NCI-H526 treated with DMSO at 0.1 percent for 48 hours (cell line): ENCODE measurements at places on chromosomes 4 and X.

GRCh38 chr4:43709443-43709842 is 739.2 kb downstream of the KCTD8 start:
- DNase-seq, result no peak

DNA sequence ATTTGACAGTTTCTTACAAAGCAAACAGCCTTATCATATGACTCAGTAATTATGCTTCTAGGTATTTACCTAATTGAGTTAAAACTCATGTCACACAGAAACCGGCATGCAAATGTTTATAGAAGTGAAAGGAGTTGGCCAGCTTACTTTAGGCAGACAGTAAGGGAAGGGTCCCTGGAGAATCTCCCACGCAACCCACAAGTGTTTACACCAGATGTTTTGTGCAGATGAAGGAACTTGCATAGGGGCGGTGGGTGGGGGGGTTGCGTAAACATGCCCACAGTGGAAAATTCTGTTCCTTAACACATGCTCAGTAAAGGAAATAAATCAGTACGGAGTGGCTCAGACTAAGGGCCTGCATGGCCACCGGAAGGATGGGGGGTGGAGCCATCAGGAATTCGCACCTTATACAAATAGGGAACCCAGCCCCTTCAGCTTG is 330.5 kb upstream of the AADAT start:
- DNase-seq, result peak; percentile 90

GRCh38 chr4:8015512-8015911 is 75.9 kb upstream of the AFAP1 start:
- no peak for DNase-seq

GRCh38 chrX:46375831-46376230 is 169.4 kb downstream of the ZNF674 start:
- DNase-seq, result no peak

GRCh38 chrX:147846676-147847075 is 65.0 kb upstream of the FMR1 start:
- DNase-seq, result no peak

DNA sequence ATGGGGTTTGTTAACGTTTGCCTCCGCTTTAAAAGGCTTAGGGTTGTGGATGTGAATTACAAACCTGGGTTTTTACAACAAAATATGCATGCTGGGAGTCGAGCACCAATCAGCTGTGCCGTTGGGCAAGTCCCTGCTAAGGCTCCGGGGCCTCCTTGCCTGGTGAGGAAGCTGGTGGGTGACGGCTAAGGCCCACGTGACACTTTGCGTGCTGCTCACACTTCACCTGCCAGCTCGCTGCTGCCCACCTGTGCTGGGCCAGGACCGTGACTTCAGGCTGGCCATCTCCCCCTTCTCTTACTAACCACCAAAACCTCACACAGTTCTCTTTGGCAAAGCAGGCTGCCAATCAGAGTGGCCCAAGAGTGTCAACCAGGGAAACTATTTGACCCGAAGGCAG is 178.3 kb downstream of the AFAP1 start:
- DNase-seq, result no peak

DNA sequence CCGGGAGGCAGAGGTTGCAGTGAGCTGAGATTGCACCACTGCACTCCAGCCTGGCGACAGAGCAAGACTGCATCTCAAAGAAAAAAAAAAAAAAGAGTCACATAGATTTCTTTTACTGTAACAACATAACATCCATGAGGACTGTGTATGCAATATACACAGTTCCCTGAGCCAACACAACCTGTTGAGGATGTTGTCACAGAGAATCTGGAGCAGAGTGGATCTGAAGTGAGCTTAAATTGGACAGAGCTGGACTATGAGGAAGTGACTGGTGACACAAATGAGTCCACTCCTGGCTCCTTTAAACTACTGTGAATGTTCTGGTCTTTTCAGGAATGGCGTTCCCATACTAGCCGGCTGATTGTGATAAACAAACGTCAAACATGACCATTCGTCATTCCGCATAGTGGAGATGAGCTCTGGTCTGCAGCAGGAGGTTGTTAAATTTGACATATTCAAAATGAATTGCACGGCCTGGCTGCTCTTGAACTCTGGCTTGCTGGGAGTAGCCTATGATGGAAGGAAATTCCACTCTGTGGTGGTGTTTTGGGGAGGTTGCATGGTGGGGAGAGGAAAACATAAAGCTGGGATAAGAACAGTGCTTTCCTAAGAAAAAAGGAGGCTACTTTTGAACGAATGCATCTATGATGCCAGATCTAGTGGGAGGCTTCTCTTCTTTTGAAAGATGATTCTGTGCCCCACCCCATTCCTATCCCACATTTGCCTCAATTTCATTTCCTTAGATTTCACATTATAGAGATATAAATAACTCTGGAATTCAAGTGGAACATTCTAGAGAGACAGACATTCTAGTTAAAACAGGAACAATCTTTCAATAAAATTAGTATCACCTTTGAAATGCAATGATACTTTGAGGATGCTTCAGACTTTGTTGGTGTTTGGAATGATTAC is 149.5 kb downstream of the SHROOM3 start:
- DNase-seq, result no peak

GRCh38 chrX:2549876-2550275 is 49.1 kb upstream of the DHRSX start:
- DNase-seq, result peak; percentile 51

GRCh38 chr4:73788411-73788810 is 48.0 kb downstream of the CXCL8 start:
- no peak for DNase-seq

DNA sequence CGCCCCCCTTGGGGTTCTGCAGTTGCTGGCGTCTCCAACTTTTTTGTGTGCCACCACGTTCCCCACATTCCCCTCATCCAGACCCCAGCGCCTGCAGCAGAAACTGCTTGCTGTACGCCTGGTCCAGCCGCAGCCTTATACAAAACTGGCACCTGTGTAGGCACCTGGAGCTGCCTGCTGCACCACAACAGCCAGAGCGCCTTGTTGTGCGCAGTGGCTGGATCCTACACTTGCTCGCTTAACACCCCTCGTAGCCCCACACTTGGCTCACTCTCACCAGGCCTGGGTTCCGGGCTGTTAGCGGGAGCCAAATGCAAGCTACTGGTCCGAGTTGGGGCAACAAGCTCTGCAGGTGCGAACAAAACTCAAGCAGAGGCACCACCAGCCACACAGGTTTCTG is 136.8 kb downstream of the TECRL start:
- DNase-seq, result no peak

DNA sequence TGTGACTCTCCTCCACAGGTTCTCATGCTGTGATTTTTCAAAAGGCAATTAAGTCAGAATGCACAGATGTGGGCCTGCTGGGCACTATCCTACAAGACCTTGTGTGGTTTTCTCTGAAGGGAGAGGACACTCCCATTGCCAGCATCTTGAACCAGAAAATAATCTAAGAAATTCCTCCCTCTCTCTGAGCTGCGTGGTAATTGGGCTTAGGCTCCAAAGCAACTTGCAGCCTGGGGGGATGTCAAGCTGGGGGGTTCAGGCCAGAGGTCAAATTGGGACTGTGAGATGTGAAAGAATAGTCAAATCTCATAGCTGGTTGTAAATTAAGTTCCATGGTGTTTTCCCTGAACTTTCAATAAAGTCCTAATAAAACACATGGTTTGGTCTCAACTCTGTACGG is 350.6 kb upstream of the SLC7A11 start:
- DNase-seq, result no peak

- DNase-seq, result no peak
These were observed 621.6 kb downstream of the IQCM start for GRCh38 chr4:149194061-149194460.

DNA sequence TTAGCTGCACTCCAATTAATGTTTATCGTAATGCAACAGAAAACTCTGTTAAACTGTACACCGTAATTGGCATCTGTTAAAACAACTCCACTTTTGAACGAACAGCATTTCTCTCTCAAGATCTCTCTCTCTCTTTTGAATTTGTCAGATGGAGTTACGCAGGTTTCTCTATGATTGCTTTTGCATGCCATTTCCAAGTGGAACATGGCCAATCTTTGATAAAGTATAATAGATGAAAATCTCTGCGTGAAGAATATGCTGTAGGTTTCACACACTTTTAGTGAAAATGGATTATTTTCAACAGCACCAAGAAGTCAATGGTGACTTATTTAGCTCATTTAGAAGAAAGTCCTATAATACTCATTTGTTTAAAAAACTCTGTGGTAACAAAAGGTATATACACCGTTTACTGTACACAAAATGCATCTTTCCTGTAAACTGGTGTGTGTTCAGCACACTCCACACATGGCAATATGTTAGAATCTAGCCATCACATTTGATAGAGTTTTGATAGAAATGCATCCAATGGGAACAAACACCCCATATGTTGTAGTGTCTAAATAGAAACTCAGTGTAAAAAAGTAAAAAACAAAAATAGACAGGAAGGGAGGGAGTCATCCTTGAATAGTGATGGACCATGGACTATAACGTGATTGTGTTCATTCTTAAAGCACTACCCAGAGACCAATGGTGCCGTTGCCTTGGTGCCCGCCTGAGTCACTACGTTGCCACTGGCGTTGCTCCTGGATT is 5.8 kb upstream of the FGFBP2 start:
- DNase-seq, result no peak

- peak; percentile 17 for DNase-seq
These were observed 31.3 kb upstream of the ARHGEF38 start for GRCh38 chr4:105520819-105521790.

GRCh38 chr4:146975527-146975926 is 29.9 kb upstream of the TTC29 start:
- DNase-seq, result peak; percentile 5

DNA sequence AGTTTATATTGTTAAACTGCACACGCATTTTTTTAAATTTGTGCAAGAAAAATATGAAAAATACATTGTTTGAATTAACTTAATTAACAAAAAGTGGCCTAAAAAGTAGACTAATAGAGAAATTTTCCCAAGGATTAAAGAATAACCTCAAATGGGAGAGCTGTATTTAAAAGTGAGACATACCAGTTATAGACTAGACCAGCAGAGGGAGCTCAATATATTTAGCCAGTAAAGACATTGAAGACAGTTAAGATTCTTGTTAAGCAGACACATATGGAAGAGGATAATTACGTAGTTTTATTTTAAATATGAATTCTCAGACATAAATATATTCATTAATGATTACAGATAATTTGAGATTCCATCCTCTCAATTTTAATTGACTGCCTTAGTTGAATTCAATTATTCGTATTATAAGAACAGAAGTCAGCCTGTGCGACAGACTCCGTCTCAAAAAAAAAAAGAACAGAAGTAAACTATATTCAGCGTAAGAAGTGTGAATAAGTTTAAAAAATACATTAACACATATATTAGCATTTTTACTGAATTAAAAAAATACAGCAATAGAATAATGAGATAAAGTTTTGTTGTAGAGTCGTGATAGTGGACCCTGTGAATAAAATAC is 64.8 kb downstream of the GLRA3 start:
- DNase-seq, result peak; percentile 43

DNA sequence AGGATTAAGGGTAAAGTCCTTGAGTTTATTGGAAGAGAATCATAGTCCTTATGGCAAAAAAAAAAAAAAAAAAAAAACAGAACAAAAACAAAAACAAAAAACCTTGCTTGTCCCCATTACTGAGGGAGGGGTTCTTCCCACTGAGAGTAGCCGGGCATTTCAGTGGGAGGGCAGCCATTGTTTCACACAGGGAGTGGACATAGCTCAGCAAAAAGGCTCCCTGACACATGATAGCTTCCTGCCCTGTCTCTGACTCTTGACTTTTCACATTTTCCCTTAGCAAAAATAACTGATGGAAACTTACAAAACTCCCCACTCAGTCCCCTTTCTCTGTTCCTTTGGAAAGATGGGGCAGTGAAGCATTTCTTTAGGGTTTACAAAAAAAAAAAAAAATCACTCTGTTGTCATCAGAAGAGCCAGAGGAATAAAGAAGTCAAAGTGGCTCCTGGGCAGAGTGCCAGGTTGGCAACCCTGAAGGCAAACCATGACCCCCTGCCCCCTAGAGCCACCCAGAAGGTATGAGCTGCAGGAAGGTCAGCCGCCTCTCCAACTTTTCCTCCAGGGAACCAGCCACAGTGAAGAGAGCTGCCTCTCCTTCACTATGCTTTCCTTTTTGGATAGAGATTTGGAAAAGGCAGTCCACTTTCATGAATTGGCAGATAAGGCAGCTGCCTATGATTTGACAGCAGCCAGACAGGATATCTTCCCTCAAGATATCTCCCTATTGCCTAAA is 170.6 kb downstream of the KDR start:
- no peak for DNase-seq

DNA sequence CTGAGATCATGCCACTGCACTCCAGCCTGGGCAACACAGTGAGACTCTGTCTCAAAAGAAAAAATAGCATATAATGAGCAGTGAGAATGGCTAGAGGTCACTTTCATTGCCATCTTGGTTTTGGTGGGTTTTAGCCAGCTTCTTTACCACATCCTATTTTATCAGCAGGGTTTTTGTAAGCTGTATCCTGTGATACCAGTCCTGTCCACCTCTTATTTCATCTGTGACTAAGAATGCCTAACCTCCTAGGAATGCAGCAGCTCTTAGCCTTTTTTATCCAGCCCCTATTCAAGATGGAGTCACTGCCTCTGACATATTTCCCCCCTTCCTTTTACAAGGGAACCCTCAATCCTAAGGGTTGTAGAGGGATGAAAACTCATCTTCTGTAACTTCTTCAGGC is 26.1 kb upstream of the IGFBP7 start:
- DNase-seq, result no peak

GRCh38 chrX:12824944-12825343 is 33.7 kb downstream of the PRPS2 start:
- no peak for DNase-seq

DNA sequence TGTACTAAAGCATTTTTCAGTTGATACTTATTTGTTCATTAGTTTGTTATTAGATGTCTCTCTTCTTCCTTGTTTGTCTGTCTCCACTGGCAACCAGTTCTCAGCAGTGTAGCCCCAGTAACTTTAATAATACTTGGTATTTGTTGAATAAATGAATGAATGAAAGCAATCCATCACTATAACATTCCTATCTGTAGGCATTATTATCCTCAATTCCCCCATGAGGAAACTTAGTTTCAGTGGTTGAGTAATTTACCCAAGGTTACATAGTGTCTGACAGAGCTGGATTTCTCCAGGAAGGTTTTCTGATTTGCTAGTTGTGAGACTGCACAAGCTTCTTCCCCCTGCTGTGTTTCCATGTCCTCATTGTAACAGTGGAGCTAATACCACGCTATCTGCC is 27.8 kb upstream of the MAOB start:
- no peak for DNase-seq

GRCh38 chr4:109079731-109080130 is 222.7 kb downstream of the COL25A1 start:
- DNase-seq, result no peak

DNA sequence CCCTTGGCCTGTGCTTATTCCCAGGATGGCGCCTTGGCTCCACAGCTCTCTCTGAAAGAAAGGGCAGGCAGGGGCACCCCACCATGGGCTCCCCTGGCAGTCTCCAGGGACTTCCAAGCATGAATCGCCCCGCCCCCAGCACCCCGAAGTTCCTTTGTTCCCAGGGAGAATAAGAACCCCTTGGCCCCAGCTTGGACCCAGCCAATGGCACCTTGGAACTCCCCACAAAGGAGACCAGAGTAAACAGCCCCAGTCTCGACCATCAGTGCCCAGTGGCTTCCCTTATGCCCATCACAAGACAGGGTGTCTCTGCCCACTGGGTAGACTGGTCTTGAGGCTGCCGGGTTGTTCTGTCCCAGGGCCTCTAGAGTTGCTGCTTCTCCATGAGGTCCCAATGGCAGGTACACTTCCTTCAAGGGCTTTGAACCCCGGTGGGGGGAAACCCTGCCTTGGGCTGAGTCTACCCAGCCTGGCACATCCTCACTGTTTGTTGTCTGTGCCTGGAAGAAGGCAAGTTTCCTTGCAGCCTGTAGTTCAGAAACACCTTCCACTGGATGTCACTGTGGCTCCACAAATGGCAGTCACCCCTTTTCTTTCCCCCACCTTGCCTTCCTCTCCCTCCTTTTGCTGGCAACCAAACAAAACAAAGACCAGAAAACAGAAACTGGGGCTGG is 30.8 kb downstream of the NBDY start:
- DNase-seq, result no peak
